ENCODE measurements at places on chromosomes 7 and 10.

GRCh38 chr7:141710301-141710700 lies 2.1 kb downstream of the WEE2 start:
- no peak for DNase-seq

- DNase-seq: no peak
Observed at GRCh38 chr7:155181768-155182167, 111.6 kb downstream of the HTR5A start.

DNA sequence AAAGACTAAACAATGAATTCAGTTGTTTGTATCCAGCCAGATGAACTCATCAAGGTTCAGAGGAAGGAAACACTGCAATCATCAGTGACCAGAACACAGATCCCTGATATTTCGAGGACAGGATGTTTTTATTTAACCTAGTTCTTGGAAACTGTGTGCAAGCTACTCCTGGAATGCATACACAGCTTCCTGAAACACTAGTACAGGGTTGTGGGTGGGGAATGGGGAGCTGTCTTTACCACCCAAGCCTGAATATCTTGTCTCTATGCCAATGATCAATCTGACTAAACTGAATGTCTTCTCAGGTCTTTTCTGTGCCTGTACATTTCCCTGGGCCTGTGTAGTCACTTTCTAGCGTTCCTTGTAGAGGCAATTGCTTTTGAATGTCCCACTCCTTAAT lies 374.6 kb downstream of the CALN1 start:
- no peak for DNase-seq

DNA sequence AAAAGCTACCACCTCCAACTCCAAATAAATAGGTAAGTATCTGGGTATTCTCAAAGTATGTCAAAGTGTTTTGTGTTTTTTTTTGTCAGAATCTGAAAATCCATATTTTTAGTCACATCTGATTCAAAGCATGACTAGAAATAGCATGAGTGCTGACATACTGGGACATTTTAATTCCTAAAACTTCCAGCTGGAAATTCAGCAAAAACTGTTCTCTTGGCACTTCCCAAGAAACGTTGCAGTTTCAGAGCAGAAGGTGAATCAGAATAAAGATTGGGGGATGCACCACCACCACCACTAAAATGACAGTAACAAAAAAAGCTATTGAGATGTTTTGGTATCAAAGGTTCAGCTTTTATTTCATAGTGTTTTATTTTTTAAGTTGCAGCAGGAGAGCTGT lies 724.6 kb upstream of the CELF2 start:
- no peak for DNase-seq
